Epithelial cell of prostate (primary cell): ENCODE measurements at places on chromosomes 6 and 20.

- no peak for DNase-seq
These were observed 914.1 kb upstream of the GJE1 start for GRCh38 chr6:141218583-141218982.

GRCh38 chr20:24669701-24670100 lies 200.3 kb downstream of the SYNDIG1 start:
- no peak for DNase-seq

DNA sequence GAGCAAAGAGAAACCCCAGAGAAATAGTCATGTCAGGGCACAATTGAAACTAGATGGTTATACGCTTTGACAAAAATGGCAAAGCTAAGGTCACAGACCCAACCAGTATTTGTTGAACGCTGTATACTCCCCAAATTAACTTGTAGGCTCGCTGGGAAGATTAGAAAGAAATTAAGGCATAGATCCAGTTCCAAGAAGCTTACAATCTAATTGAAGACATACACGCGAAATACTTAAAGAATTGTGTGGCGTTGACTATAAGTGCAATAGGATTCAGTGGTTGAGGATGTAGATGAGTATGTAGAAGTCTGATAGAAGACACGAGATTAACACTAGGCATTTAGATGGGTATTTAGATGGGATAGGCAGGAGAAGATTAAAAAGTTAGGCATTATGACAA lies 525 bp downstream of the FAM229B start:
- no peak for DNase-seq

DNA sequence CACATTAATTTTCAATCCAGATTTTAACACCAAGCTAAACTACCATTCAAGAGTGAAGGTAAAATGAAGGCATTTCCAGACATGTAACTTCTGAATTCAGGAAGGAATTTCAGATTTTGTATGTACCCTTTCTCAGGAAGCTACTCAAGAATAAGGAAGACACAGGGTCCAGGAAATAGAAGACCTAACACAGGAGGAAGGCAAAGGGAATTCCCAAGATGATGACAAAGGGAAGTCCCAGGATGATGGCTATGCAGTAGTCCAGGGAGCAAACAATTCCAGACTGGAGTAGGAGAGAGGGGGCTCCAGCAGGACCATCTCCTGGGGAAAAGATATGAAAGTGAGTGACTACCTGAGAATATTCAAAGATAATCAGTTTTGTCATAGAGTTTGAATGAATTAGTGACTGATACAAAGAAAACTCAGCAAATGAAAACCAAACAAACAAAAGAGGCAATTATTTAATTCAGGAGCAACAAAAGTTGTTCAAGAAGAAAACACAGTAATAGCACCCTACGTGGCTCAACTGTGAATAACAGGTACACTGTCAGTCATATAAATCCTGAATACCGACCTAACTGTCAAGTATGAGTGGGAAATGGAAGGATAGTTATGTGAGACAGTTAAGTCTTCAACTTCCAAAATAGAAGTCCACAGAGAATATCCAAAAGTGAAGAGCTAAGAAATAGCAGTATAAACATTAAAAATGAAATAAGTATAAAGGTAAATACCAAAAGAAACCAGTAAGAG lies 4.0 kb downstream of the RNF24 start:
- no peak for DNase-seq

GRCh38 chr6:11007715-11008608 lies 36.1 kb downstream of the ELOVL2 start:
- peak; percentile 24 for DNase-seq

GRCh38 chr6:122652431-122652830 lies 42.2 kb downstream of the PKIB start:
- DNase-seq = no peak

- DNase-seq = no peak
These were observed 169.5 kb upstream of the BEND3 start for GRCh38 chr6:107284805-107285204.

DNA sequence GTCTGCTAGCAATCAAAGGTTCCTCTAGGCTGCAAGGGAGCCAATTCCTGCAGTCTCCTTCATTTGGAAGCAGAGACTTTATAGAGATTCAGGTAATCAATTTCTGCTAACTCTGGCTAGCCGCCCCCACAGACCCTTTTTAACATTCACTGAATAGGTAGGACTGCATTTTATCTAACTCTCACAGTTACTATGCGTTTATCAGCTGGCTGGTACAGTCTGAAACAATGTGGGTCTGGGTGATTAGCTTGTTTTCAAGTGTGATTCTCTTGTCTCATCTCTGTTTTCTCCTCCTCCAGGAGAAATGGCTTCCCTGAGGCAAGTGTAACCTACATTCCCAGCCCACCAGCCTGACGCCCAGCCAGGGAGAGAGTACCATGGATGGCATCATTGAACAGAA lies 73.3 kb downstream of the SYNDIG1 start:
- no peak for DNase-seq

DNA sequence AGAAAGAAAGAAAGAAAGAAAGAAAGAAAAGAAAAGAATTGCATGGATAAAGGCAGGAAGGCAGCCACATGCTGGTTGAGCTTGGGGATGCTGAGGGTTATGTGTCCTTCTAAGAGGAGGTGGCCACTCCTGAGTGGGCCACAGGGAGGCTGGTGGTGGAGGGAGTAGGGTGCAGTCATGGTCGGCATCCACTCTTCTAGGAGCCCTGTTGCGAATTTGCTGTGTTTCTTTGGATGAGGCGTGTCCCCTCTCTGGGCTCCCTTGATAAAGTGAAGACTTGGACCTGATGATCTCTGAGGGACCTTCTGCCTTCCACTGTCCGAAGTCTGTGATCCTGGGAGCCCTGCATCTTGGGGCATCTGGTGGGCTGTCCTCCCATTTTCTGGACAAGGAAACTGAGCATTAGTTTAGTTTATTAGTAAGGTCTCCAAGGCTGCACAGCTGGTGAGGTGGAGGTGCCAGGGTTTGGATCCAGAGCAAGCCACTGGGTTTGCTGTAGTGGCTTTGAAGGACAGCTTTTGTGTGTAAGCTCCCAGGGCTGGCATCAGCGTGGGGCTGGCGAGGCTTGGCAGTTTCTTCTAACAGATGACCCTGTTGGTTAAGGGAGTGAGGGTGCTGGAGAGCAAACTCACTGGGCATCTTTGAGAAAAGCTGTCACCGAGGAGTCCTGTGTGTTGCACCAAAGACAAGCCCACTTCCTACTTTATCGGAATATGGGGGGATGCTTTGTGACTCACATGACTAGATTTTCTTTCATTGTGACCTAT lies 4.3 kb downstream of the DLGAP4 start:
- no peak for DNase-seq

DNA sequence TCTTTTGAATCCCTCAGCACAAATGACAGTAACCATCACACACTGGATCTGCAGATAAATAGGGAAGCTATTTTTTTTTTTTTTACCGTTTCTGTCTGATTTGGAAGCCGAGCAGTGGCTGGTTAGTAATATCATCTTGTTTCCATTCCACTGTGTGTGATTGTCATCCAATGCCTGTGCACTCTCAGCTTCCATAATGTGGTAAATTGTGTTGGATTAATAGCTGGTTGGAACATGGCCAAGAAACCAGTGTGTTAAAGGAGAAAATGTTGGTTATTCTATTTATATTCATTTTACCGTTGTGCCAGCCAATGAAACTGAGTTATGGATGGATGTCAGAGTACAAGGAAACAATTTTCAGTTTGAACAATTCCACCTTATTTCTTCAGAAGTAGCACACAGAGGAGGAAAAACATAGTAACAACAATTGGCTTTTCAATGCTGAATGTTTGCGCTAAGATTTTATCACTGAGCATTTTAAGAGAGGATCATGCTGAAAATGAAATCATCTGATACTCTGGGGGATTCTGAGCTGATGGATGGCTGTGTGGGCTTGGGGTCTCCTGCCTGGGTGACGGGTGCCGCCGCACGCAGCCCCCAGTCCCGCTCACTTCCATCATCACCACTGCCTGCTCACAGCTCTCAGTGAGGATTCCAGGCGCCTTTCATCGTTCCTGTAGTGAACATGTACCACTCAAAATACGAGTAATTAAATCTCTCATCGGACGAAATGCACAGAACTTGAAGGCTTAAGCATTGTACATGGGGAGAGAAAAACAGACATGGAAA lies 40.7 kb upstream of the EXOC2 start:
- no peak for DNase-seq

DNA sequence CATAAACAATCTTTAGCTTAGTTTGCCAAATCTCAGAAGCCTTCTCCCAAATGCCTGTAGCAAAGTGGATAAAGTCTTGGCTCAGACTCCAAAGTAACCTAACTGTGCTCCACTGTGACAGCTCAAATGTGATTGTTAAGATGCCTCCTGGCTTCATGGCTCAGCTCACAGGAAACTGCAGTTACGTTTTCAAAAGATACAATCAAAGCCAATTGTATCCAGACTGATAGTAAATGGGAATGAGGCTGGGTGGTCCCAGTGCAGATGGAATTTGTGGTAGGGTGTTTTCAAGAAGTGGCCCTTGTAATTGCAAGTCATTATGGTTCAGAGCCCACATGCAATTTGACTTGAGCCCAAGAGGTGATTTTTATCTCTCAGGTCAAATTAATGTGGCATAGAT lies 151.2 kb upstream of the TAB2 start:
- no peak for DNase-seq

- DNase-seq = no peak
These were observed 38.3 kb downstream of the ADGRG6 start for GRCh38 chr6:142339968-142340658.

DNA sequence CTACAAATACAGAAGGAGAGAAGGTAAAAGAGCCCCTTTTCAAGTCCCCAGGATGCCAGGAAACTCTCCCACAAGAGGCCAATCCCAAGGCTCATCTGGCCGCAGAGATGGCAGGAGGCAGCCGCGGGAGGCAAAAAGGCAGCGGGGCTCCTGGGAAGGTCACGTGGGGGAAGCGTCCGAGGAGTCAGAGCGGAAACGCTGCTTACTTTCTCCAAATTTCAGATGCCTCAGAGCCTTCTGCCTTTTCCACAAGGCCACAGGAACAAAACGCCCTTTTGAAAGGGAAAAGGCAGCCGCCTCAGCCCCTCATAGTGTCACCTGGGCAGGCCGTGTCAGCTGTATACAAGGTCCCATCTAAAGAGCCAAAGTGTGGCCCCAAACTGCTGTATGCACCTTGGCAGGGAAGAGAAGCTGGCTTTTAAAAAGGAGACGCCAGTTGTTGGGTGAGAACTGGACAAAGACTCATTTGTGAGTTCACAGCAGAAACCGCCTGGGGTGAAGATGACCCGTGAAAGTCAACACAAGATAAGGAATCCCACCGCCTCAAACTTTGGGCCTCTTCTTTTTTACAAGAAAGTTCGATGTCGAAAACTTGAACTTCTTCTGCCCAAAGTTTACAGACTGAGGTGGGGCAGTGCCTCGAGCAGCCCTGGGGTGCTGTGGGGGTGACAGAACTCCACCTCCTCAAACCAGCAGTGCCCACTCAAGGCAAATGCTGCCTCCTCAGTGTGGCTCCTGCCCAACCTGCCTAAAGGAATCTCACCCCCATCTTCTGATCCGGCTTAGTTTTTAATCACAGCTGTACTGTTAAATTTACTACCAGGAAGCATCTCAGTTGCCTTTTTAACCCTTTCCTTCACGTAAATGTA lies 45.4 kb downstream of the EZR start:
- no peak for DNase-seq

DNA sequence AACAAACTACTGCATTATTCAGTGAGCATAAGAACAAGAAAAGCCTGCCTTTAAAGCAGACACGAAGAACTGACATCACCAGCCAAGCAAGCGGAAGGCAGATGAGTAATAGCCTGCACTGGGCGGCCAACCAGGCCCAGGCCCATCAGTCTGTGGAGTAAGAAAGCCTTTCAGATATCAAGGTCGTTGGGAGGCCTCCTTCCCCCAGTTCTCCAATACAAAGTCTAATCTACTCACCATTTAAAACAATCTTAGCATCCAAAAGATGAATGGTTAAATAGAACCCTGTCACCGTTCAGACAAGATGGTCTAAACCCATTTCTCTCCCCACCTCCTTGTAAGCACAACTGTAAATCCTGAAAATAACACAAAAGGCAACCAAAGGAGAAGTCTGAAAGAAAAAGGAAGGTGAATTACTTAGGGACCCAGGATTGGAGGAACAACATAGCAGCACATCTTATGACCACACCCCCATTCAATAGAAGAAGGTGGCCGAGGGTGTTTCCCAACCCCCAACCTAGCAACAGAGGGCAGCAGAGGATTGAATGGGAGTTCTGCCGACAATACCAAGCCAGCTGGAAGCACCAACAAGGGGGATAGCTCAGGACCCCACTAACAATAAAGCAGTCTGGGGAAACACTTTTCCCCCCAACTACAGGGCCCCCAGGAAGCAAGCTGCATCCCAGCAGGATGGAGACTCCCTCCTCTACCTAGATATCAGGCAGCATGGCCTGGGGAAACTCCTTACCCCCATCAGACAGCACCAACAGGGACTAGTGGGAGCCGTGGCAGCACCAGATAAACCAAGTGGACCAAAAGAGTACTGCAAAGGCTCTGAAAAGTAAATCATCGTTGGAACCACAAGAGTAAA lies 67.9 kb downstream of the ZHX3 start:
- peak; percentile 43 for DNase-seq

GRCh38 chr6:137678451-137678850 lies 184.3 kb upstream of the OLIG3 start:
- DNase-seq = no peak
